Mesenchymal stem cell (in vitro differentiated cells and primary cell): ENCODE measurements at places on chromosomes 2 and 18.

DNA sequence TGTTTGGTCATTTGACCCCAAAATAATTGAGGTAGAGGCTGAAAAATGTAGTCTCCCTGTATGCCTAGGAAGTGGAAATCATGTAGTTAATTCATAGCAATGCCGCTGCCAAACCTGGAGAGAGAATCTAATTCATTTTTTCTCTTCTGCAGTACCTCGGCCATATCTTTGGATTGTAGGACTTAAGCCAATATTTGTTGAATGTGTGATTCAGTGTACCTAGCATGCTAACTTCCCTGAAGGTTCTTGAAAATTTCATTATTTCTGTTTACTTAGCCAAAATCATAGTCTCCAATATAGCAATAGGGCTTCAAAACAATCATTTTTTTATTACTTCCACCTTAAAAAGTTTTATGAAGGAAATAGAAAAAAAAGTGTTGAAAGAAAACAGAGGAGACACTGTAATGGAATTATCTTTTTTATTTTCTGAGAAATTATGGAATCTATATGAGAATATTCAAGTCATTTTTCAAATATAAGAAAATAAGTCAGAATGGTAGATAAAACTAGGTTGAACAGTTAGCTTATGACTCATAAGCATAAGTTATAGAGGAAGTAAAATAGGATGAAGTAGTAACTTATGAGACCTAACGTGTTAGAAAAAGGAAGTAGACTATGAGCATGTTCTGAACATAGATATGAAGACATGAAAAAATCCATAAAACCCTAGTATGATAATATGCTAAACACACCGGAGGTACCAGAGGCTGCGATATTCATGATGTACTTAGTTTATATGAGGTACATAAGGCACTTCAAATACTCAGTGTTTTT lies 35.2 kb upstream of the CDH19 start:
- no peak for DNase-seq

DNA sequence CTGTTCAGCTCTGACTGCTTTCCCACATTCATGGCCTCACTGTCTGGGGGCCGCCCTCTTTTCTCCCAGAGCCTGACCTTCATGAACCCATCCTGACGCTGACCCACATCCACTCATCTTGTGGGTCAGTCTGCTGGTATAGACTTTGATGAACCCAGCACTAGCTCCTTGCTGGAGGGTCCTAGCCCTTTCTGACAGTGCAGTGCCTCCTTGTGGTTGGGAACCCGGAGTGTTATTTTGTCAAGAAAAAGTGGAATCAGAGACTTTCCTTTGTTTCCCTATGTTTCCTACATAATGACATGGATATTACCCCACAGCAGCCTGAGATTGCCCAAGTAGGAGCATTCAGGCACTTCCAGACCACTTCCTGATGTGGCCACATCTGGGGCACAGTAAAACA lies 19.3 kb upstream of the OSR1 start:
- DNase-seq = no peak

GRCh38 chr2:119289642-119290041 lies 66.0 kb downstream of the STEAP3 start:
- DNase-seq = no peak

DNA sequence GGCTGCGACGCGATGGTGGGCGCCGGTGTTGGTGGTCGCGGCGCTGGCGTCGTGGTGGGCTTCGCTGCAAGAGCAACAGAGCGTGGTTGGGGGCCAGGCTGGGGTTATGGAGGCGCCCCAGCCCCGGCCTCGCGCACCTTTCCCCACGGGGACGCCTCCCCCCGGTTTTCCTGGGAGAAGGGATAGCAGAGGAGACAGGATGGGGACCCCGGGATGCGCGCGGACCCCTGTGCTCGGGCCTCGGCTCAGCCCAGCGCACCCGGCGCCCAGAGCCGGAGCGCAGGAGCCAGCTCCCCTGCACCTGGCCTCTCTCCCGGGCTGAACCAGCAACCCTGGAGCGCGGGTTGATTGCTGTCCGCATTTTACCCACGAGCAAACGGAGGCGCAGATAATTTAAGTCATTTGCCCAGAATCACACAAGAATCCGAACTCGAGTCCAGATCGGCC lies 1.0 kb downstream of the CD8A start:
- no peak for DNase-seq

DNA sequence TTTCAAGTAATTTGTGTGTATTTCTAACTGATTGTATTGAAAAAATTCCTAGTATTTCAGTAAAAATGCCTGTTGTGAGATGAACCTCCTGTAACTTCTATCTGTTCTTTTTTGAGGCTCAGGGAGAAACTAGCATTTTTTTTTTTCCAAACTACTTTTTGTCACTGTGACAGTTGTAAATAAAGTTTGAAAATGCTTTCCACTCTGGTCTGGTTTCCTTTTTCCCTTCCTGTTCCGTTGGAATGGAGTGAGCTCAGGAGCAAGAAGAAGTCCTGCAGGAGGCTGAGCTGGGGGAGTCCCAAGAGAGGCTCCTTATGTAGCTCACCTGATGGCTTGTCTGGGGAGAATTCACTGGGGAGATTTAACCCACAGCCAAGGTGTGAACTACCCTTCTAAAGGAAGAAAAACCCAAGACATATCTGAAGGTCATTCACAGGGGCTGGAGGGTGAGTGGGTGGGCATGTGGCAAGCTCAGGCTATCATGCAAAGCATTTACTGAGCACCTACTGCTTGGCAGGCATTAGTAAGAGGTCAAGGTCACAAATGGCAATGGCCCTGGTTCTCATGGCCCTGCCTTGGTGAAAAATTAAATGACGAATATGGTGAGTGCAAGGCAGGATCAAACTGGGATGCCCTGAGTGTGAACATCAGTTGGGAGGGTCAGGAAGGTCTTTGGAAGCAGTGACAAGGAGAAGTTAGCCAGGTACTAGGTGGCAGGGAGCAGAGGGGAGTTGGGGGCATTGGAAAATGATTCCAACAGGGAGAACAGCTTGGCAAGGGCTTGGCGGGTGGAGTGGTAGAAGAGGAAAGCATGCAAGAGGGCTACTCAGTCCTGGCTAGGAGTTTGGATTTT lies 28.7 kb downstream of the LBH start:
- DNase-seq = no peak

DNA sequence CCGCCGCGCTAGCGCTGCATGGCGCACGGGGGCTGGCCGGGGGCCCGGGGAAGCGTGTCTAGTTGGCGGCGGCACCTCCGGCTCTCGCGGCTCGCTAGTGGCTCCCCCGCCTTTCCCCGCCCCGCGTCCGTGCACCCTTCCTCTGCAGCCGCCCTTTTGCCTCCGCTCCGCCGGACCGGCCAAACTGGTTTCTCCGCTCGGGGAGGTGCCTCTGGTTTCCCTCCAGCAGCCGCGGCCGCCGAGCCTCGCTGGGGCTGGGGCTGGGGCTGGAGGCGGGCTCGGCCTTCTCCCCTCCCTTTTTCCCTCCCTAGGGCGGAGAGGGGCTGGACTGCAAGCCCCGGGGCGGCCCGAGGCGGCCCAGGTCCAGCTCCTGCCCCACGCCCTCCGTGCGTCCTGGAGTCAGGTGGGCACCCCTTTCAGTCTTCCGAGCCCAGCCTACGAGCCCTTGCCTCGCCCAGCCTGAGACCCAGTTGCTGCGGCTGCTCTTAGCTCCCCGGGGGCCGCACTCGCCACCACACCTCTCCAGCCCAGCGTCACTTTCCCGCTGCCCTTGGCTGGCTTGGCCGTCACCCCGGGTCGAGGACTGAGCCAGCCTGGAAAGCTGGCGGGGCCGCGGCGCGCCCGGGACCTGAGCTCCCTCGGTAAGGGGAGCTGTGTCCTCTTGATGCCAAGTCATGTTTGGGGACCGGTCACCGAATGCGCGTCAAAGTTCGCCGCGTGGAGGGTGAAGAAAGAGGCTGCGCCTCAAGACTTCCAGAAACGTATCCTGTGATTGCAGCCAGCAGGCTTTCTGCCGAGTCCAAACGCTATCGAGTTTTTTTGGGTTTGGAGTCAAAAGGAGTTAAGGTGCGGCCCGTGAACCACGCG lies at the start of gene ATP8B1:
Gene ATP8B1 (minus strand): TSS at position 213 of the 867 bp plus-strand sequence. CDS start 71,508 bp downstream, outside the sequence.
- DNase-seq = peak; percentile 74

GRCh38 chr2:17821535-17822444 lies 5.5 kb downstream of the MSGN1 start:
- DNase-seq = peak; percentile 6

- DNase-seq = no peak
Observed at GRCh38 chr2:65754219-65754618, 321.8 kb upstream of the SPRED2 start.

- DNase-seq = no peak
Observed at GRCh38 chr2:3571284-3571683, 3.8 kb upstream of the RPS7 start.

GRCh38 chr2:183010112-183010511 lies 28.1 kb downstream of the NCKAP1 start:
- DNase-seq = peak; percentile 64

DNA sequence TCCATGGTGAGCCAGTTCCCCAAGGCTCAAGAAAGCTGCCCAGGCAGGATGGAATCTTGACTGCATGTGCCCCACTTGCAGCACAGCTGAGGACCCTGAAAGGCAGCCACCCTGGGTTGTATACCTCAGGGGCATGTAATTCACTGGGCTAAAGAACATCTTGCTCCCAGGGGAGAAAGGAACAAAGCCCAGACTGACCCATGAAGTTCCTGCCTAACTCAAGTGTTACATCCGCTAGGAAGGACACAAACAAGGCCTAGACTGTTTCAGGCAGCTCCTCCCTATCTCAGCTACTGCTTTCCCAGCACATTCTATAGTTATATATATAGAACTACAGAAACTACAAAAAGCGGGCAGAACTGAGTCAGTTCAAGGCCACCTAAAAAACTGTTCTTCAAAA lies 69.0 kb downstream of the RBM43 start:
- no peak for DNase-seq

- no peak for DNase-seq
Observed at GRCh38 chr2:108904680-108905079, 84.3 kb downstream of the EDAR start.

GRCh38 chr2:113876503-113877387 lies 13.1 kb upstream of the ACTR3 start:
- DNase-seq = no peak

- no peak for DNase-seq
Observed at GRCh38 chr2:5123582-5124196, 568.5 kb upstream of the SOX11 start.

GRCh38 chr2:137924019-137924418 lies 40.3 kb upstream of the HNMT start:
- DNase-seq = peak; percentile 44

GRCh38 chr18:25876330-25876948 lies 214.0 kb downstream of the SS18 start:
- peak; percentile 24 for DNase-seq

- DNase-seq = peak; percentile 80
Observed at GRCh38 chr2:176455816-176456291, 186.6 kb downstream of the MTX2 start.

DNA sequence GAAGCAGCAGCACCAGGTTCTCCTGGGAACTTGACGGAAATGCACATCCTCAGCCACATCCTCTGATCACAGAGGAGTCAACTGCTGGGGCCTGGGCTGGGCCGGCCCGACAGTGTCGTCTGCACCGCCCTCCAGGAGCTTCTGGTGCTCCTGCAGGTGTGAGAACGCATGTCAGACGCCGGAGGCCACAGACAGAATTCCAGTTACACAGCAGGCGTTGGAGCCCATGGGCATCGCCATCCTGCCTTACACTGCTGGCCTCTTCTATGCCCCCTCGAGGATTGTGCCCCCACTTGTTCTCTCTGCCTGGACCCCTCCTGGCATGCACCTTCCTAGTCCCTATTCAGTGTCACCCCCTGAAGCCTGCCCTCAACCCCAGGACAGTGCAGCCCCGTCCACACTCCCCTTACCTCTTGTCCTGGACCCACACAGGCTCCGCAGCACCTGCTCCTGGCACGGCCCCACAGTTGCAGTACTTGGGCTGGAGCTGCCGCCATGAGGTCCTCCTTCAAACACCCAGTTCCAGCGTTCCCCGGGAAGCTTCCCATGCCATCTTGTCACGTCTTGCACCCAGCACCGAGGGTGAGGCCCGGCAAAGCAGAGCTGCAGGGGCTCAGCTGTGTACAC lies 37.5 kb downstream of the ADI1 start:
- no peak for DNase-seq

DNA sequence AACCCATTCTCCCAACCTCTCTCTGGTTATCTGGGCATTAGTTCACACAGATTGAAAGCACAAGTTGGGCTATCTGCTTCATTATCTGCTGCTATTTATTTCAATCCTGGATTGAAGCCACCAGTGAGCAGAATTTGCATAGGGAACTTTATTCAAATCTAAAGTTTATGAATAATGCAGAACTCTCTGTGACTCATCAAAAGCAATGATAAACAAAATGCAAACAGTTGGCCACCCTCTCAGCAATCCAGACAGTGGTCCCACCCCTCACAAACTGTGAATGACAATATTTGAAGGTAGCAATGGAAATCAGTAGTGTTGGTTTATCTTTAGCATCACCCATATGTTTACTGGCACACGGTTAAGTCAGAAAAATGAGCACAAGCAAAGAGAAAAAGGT lies 106.8 kb upstream of the TMEM178A start:
- DNase-seq = no peak

DNA sequence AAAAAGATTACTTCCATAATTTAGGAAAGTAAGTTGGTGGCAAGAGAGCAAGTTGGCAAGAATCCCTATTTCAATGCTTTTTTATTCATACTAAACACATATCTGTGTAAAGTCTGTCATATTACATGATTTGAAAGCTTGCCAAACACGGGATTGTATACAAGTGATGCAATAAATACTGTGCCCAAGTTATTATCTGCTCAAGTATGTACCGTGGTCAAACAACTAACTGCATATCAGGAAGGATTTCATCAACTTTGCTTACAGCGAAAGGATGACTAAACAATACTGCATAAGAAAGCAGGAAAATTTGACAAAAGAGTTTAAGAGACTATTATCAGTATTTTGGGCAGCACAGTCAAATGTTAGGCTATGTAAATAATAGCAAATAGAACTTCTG lies 69.6 kb upstream of the SCN1A start:
- DNase-seq = peak; percentile 5

DNA sequence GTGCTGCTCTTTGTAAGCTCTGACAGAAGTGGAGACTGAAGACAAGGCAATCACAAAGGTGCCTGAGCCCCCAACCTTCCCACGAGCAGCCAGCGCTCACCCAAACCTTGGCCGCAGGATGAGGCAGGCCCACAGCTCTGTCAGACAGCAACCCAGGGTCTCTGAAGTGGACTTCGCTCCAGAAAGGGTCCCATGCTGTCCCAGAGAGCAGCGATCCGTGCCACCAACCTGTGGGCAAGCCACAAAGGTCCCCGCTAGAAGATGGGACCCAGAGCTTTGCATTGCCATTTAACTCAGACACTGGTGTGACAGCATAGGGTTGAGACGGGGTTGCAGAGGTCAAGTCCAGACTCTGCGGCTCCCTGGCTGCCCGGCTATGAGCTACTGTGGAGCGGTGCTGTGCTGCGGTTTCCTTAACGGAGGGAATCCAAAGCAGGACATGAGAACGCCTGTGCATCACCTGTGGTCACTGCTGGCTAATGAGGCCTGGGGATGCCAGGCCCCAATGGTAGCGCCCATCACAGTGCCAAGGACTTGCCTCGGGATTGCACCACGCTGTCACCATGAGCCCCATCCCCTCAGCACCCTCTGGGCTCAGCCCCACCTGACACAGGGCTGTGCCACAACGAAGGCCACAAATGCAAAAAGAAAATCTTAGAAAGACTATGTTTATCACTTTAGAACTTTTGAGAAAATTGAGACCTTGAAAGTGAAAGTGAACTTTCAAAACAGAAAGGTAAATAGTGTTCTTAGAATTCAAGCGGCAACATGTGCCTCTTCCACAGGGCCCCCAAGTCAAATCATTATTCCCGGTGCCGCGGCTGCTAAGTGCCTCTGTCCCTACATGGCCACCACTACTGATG lies 103.4 kb downstream of the HDAC4 start:
- DNase-seq = no peak
